ENCODE measurements at places on chromosomes 11 and 22.

GRCh38 chr11:130097285-130097684 lies 27.6 kb downstream of the APLP2 start:
- DNase-seq, result no peak

- no peak for DNase-seq
These were observed 67.8 kb downstream of the MIAT start for GRCh38 chr22:26725012-26725676.

DNA sequence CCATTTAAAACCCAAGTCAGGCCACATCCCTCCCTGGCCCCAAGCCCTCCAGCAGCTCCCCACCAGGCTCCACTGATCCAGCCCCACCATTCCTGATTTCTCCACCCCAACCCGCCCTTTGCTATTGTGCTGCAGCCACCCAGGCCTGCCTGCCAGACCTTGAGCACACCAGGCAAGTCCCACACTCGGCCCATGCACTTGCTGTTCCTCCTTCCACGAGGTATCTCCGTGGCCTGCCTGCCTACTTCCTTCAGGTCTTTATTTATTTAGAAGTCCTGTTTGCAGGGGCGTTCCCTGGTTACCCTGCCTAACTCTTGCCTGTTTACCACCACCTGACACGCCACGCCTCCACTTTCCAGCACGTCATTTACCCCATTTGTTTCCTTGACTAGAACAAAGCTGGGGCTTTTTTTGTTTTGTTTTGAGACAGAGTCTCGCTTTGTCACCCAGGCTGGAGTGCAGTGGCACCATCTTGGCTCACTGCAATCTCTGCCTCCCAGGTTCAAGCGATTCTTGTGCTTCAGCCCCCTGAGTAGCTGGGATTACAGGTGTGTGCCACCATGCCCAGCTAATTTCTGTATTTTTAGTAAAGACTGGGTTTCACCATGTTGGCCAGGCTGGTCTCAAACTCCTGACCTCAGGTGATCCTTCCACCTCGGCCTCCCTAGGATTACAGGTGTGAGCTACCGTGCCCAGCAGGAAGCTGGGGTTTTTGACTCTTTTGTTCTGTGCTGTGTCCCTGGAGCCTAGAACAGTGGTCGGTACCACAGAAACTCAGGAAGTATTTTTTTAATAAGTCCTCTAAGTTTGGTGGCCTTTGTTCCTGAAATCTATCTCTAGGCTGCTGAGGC lies 6.7 kb downstream of the CENPM start:
- peak; percentile 20 for DNase-seq

DNA sequence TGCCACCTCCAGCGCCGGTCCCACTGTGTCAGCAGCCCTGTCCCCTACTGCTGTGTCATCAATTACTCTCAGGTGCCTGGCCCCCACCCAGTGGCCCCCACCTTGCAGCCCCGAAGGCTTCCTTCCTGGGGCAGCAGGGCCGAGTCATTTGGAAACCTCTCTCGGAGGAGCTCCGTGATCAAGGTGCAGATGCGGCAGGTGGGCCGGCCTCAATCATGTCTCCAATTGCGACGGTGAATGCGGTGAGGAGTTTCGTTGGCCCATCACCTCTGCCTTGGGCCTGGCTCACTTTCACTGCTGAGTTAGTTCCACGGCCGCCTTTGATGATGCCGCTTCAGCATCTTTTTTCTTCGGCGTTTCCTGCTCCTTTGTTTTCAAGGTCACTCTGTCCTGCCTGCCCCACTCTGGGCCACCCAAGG lies 11.3 kb upstream of the CXCR5 start:
- no peak for DNase-seq

GRCh38 chr11:71433648-71434450 lies 14.3 kb downstream of the DHCR7 start:
- DNase-seq, result no peak

DNA sequence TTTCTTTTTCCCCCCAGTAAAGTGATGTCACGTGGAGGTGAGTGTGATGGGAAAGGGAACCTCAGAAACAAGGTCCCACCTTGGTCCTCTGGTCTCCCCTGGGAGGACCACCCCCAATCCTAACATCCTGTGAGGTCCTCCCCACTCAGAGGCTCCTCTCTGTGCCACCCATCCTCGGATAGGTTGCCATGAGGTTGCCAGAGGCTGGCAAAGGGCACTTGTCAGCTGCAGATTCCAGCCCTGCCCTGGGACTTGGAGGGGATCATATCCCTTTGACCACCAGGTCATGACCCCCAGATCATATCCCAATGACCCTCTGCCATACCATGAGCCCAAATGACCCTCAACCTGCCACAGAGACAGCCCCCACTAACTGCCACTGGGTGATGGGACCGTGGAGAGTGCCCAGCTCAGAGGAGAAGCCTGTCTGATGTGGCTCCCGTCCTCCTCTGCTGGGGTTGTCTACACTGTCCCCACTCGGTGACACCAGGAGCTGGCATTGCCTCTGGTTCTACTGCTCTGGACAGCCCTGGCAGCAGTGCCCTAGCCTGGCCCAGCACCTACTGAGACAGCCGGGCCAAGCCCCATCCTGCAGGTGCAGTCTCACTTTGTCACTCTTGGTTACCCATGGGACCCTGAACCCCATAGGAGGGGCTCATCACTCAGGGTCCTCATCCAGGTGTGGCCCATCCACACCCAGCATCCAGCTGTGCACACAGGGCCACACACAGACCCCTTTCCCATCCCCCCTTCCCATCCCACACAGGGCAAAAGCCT lies 90.2 kb upstream of the KCNQ1OT1 start:
- no peak for DNase-seq

GRCh38 chr11:16860617-16861016 lies 122.2 kb downstream of the C11orf58 start:
- no peak for DNase-seq

- no peak for DNase-seq
These were observed 20.3 kb upstream of the DGKZ start for GRCh38 chr11:46326813-46327416.

DNA sequence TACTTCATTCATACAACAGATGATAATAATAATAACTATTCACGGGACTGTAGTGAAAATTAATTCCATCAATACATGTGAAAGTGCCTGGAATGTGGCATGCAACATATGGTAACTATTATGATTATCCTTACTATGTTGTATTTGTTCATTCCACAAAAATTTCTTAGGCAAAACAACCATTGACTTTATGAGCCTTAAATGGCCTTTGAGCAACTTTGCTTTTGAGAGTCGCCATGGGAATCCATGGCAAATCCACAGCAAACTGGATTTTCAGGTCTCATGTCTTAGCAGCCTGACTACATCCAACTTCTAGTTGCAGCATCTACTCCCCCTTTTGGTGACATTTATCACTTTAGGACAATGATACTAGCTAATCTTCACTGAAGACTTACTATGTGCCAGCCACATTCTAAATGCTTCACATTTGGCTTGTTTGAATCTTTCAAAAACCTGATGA lies 56.8 kb downstream of the SLC1A2 start:
- DNase-seq, result no peak

DNA sequence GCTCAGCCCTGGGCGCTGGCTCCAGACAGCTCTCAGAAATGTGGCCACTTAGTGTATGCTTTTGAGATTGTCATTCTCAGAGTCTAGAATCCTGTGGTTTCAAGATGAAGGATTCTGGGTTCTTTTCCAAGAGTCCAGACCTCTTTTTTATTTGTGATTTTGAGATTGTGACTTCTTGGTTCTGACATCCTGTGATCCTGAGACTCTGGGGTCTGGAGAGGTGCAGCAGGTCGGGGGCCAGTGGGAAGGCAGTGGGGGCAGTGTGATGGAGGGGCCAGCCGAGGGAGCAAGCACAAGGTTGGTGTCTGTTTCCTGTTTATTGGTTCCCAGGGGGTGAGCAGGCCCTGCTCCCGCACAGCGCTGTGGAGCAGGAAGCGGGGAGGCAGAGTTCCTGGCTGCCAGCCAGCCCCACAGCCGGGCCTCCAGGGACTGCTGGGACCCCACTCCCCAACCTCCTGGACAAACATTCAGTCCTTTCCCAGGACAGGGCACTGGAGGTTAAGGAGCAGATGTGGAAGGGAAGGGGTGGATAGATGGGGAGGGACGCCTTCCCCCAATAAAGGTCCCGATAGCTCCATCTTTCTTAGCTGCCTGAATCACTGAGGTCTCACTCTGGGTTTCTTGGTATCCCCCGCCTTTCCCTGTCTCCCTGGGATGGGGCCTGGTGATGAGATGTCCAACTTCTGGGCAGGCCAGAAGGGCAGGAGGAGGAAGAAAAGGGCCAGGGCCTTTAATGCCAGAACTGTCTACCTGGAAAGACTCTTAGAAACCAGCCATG lies 13.7 kb downstream of the ARHGEF17 start:
- no peak for DNase-seq

DNA sequence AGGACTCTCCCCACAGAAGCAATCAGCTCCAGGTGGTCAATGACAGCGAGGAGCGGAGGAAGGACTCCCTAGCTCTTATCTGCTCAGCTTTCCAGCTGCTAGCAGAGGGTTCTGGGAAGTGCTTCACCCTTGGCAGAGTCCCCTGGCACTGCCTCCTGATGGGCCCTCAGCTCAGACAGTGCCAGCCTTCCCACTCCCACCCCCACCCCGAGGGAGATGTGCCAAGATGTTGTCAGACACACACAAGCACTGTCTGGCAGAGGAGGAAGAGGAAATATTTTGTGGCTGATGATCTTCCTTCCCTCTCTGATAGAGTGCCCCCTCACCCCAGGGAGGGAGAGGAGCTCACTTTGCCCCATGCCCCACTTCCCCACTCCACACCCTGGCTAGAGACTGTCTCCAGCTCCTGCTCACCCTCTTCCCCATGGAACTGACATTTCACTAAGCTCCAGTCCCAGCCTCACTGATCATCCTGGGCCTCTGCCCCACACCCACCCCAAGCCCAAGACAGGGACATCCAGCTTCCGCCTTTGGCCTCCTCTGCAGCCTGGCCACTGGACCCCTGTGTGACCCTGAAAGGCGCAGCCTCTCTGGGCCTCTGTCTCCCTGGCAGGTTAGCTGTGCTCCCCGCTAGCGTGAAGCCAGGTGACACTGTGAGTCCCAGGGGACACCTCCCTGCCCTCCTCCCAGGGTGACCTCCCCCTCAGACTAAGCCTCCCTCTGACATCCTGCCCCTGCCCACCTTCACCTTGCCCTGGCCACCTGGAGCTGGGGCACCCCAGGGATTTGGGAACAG lies 44.5 kb downstream of the SLCO2B1 start:
- DNase-seq, result peak; percentile 11

DNA sequence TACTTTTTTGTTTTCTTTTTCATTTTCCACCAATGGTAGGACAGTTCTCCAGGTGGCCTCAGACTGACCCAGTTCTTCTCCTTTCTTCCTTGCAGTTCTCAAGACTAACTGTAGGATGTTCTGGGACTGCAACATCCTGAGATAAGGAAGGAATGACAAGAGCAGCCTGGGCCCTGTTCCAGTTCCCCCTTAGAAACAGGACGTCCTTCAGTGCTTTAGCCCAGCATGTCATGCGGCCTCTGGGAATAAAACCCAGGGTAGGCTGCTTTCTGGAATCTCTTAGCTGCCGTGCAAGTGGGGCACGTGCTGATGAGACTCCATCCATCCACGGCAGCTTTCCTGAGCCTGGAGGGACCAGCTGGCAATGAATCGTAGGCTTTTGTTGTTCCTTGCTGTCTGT lies 24.0 kb upstream of the CADM1 start:
- no peak for DNase-seq
